ENCODE measurements at places on chromosomes 12 and 14.

DNA sequence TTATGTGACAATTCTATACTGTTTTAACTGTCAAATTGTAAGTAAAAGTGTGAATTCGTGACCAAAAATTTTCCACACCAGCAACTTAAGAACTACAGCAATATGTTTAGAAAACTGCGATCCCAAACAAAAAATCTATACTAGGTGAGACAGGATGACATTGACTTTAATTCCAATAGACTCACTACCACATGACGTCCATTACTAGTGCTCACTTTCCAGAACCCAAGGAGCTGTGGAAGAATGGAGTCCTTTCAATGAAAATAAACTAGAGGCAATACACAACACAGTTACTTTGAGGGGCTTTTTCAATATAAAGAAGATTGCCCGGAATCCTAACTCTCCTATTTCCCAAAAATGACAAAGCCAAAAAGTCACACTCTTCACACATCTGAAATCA lies 1.4 kb downstream of the EPS8 start:
- DNase-seq, result peak; percentile 52

DNA sequence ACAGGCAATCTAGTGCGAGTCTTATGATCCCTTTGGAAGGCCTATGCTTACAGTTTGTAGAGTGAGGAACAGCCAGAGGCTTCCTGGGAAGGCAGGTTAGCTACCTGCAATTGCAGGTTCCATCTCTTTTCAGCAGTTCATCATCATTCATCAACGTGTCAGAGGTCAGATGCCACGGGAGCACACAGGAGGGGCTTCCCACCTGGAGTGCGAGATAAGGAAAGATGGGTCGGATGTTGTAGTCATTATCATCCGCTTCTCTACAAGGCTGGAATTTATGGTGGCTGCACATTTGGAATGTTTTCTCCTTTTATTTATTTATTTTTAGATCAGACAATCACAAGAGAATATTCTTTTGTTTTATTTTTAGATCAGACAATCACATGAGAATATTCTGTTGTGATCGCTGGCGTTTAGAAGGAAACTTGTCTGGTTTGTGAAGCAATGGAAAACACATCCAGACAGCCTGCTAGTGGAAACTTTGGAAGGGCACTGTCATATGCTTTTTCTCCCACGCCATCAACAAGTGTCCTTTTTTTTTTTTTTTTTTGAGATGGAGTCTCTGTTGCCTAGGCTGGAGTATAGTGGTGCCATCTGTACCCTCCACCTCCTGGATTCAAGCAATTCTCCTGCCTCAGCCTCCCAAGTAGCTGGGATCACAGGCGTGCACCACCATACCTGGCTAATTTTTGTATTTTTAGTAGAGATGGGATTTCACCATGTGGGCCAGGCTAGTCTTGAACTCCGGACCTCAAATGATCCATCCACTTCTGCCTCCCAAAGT lies 1.9 kb upstream of the BICD1 start:
- no peak for DNase-seq

- no peak for DNase-seq
These were observed 66.2 kb upstream of the BEGAIN start for GRCh38 chr14:100653409-100653808.

GRCh38 chr14:91118511-91119068 lies 4.7 kb downstream of the DGLUCY start:
- no peak for DNase-seq

DNA sequence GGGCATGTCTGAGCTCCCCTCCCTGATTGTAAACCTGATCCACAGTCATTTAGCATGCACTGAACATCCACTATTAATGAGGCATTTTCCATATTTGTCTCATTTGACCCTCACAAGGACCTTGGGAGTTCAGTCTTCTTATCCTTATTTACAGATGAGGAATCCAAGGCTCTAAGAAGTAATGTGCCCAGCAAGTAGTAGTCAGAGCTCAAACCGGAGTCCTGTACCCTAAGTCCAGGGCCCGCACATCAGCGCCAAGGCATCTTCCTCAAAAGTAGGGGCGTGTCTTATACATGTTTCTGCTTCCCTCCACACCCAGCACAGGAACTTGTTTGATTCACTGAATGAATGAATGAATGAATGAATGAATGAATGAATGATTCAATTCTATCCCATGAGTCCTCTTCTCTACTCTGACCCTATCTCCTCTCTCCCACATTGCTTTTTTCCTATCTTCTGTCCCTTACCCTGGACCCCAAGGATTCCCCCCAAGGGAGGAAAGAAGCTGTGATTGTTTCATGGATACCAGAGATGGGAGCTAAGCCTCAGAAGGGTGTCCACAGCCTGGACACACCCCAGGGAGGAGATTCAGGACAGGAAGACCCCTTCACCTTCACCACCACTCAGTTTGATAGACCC lies 21.8 kb upstream of the KRT8 start:
- no peak for DNase-seq

GRCh38 chr12:69061574-69061973 lies 128.6 kb upstream of the CPM start:
- no peak for DNase-seq

Measured in large intestine (tissue), 12 donors.